Pons (tissue), 1 donor: ENCODE measurements at places on chromosomes 5 and 9.
A peak's percentile ranks its signal among the peaks of the same experiment; 100 is the strongest.

- peak; percentile 73 for DNase-seq
Measured at GRCh38 chr9:134374301-134375010, 48.2 kb downstream of the RXRA start.

- no peak for DNase-seq
Measured at GRCh38 chr9:87796196-87796595, 70.3 kb downstream of the CTSL start.

DNA sequence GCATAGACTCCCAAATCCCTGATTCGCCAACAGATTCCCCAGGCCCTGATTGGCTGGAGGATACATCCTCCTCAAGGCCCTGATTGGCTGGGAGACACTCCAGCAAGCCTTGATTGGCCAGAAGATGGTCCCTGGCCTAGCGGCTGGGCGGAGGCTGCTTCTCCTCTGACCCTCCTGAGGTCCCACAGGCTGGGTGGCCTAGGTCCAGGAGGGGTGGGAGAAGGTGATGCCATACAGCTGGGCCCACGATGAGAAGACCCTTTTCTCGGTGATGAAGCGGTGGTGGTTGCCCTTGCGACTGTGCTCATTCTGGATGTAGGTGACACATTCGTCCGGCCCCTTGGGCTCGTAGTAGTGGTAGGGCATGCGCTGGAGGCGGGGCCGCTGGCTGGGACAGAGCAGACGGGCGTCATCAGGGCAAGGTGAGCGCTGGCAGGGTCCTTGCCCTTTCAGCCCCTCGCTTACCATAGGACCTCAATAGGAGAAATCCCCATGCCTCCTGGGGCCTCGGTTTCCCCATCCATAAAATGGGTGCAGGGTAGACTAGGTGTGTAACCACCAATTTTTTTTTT lies 9.0 kb upstream of the AK1 start:
- DNase-seq, result no peak

DNA sequence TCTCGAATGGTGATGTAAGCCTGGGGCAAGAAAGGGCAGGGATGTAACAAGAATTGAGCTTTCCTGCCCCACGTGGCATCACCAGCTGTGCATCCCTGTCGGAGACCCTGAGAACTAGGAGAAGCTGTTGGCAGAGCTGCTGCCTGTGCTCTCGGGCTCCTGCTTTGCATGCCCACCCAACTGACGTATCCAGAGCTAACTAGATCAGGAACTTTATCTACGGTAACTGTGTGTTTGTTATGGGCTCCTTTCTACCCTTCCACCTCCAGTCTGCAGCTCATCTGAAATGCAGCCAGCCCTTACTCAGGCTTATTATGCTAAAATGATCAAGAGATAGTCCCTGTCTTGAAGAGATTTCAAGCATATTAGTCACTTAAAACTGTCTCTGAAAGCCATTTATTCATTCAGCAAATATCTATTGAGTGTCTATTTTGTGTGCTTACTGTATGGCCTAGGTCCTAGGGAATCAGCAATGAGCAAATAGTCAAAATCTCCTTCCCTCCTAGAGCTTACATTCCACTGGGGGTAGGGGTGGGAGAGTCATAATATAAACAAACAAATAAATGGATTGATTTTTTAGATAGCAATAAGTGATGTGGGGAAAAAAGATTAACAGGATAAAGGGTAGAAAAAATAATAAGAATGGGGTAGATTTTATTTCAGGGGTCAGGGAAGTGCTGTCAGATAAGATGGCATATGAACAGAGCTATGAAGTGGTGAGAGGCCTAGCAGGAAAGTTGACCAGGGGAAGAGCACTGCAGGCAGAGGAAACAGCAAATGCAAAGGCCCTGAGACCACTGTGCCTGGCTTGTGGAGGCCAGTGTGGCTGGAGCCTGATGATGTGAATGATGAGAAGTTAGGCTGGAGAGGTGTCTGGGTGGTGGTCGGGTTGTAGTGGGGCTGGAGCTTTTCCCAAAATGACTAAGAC lies 118.2 kb downstream of the GALNT10 start:
- no peak for DNase-seq

DNA sequence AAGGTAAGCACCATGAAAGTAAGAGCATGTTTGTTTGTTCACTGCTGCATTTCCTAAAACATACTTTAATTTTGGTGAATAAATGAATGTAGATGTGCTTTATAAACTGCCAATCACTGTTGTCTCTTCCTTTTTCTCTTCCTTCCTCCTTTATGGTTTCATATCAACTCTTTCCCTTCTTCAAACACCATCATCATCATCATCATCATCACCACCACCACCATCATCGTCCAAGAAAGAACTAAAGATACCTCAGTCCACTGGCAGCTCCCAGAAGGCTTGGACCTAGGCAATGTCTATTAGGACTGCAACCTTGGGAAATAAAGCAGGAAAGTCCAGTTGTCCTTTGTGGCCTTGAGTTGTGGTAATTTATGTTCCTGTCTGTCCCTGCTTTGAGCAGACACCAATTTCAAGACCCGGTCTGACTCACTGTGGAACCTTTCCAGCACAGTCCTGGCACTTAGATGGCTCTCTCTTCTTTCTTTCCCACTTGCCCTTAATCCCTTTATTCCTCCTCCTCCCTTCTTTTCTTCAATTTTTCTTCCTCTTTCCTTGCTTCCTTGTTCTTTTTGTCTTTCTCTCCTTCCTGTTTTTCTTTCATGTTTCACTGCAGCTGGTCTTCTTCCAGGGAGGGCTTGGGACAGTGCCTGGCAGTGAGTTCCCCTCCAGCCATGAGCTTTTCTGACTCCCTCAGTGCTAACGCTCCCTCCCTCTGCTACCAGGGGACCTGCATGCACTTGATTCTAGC lies 99.3 kb downstream of the ANGPTL2 start:
- no peak for DNase-seq

- DNase-seq, result peak; percentile 70
Measured at GRCh38 chr9:133160742-133161546, 2.8 kb downstream of the GBGT1 start.

- no peak for DNase-seq
Measured at GRCh38 chr5:82185851-82186250, 92.3 kb downstream of the RPS23 start.

DNA sequence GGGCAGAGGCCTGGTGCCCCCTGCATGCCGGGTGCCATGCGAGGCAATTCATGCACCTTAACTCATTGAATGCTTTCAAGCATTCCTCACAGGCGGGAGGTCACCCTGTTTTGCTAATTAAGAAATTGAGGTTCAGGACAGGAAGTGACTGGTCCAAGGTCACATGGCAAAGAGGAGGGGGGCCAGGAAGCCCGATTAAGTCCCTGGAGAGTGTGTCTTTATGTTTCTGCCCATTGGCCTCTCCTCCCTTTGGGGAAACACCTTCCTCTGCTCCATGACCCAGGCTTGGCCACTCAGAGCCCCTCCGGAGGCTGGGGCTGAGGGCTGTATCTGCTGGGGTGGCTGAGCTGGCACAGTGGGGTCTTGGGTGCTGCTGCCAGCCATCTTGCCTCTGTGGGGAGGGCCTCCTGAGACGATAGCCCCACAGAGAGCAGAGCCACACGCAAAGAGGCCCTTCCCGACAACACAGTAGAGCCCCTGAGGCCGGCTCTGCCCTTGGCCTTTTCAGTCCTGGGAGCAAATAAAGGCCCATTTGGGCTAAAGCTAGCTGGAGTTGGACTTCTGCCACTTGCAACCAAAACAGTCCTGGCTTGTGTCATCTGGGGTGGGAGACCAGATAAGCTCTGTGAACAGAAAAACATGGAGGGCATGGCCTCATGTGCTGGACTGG lies 90.8 kb upstream of the NEURL1B start:
- no peak for DNase-seq

GRCh38 chr5:82295144-82295543 lies 17.0 kb upstream of the RPS23 start:
- DNase-seq, result no peak

GRCh38 chr5:160445751-160446150 lies 24.1 kb downstream of the PTTG1 start:
- no peak for DNase-seq
